NCI-H1694 (cell line): ENCODE measurements at places on chromosomes 16 and 17.

GRCh38 chr17:6052926-6053325, 17.3 kb upstream of the WSCD1 start:
- no peak for DNase-seq

GRCh38 chr17:74176546-74177001, 26.9 kb upstream of the RPL38 start:
- DNase-seq: peak; percentile 95

DNA sequence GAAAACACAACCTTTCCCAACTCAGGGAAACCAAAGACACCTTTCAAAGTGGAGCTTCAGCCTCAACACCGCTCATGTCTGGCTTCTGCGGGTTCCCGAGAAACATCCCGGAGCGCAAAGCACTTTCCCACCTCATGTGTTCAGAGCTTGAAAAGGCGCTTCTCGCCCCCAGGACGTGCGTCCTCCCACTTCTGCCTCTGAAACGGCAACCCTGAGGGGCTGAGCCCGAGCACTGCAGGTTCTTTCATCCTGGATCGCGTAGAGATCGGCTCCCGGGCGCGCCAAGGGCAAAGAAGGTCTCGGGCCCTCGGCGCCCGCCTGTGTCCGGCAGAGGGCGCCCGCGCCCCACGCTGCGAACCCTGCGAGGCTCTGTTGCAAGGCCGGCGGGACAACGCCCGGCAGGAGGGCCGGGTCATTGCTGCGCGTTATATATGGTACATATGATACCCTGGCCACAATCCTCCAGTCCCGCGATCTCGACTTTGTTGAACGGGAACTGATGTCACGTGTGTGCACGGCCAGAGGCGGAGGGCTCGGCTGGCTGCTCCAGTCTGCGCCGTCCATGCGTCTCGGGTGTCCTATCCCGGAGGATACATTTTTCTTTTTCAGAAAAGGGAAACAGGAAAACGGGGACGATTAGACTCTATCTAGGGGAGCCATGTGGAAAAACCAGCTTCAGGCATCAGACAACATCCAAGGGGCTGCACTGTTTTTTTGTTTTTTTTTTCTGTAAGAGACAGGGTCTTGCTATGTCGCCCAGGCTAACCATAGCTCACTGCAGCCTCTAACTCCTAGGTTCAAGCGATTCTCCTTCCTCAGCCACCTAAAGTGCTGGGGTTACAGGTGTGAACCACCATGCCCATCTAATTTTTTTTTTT, 19.1 kb downstream of the COQ7 start:
- peak; percentile 69 for DNase-seq

- no peak for DNase-seq
These were observed 79.2 kb downstream of the SLC39A11 start for GRCh38 chr17:73013301-73013700.

- no peak for DNase-seq
These were observed 885.9 kb downstream of the CDH8 start for GRCh38 chr16:61150351-61150750.

DNA sequence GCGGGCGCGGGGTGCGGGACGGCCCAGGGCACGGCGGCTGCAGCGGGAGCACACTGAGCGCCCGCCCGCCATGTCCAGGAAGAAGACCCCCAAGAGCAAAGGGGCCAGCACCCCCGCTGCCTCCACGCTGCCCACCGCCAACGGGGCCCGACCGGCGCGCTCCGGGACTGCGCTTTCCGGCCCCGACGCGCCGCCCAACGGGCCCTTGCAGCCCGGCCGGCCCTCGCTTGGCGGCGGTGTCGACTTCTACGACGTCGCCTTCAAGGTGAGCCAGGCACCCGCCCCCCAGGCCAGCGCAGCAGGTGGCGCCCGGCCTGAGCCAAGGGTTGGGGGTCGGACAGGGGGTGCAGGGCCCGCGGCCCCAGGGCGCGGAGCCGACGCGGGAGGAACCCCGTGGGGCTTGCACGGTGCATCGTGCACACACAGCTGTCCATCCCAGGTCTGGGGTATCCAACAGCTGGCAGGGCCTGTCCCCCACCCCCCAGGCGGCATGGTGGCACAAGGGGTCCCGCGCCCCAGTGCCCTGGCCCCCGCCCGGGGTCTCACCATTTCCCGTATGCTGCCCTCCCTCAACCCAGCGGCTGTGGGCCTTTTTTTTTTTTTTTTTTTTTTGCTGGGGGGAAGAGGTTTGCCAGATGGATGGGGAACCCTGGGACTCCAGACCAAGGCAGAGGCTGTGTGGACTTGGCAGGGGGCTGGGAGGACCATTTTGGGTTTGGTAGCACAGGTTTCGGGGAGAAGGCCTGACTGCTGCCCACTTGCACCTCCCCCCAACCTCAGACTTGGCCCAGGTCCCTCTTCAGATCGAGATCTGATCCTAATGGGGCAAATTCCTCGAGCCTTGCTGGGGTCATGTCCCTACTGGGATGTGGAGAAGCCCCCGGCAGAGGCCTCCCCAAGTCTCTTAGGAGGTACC, 547 bp downstream of the RAB26 start:
- DNase-seq: no peak

DNA sequence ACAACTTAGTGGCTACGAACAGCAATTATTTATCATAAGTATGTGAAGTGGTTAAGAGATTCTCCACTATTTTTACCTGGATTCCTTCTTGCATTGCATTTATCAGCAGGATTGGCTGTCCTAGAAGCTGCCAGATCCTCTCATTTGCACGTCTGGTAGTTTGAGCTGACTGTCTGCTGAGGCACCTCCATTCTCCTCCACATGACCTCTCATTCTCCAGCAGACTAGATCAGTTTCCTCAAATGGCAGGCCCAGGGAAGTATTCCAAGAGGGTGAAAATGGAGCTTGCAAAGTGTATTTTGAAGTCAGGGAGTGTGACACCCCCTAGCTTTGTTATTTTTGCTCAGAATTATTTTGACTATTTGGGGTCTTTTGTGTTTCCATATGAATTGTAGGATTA, 870.1 kb downstream of the CDH11 start:
- no peak for DNase-seq

GRCh38 chr16:31348579-31348978, 6.4 kb upstream of the ITGAX start:
- no peak for DNase-seq

DNA sequence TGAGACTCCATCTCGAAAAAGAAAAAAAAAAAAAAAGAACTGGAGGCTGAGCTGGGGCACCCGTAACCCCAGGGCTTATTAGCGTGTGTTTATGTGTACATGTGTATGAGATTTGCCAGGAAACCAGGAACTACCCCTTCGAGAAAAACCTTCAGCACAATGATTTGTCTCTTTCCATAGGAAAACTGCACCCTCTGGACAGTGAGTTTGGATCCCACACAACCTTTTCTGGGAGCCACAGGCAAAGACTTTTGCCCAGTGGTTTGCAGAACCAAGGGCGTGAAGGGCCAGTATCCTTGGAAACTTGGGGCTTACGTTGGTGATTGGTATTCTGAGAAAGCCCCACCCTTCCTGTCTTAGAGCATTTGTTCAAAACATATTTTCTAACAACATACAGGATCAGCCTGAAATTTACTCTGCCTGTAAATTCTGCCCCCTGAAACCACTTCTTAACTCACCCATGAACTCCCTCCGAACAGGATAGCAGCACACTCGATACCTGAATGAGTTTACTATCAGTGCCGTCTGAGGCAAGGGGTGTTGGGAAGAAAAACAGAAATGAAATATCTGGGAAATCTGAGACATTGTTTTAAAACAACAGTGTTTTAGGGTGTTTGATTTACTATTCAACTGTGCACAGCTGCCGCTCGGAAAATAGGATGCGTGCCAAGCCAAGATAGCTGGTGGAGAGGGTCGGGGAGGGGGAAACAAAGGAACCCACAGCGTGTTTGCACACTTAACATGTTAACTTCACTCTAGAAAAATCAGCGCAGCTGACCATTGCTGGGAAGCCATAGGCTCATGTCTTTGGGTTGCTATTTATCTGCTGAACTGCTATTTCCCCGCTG, 40.2 kb upstream of the MAF start:
- no peak for DNase-seq

GRCh38 chr17:61657338-61657737, 66.3 kb upstream of the NACA2 start:
- no peak for DNase-seq

- no peak for DNase-seq
These were observed 69.9 kb downstream of the RPTOR start for GRCh38 chr17:80614332-80615047.

DNA sequence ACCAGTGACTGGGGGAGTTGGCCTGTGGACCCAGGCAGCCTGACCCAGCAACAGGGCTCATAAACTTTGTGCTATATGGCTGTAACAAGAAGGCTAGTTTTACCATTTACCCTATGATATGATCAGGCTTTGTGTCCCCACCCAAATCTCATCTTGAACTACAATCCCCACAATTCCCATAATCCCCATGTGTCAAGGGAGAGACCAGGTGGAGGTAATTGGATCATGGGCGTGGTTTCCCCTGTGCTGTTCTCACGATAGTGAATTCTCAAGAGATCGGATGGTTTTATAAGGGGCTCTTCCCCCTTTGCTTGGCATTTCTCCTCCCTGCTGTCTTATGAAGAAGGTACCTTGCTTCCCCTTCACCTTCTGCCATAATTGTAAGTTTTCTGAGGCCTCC, 111.2 kb upstream of the NLRP1 start:
- DNase-seq: no peak

DNA sequence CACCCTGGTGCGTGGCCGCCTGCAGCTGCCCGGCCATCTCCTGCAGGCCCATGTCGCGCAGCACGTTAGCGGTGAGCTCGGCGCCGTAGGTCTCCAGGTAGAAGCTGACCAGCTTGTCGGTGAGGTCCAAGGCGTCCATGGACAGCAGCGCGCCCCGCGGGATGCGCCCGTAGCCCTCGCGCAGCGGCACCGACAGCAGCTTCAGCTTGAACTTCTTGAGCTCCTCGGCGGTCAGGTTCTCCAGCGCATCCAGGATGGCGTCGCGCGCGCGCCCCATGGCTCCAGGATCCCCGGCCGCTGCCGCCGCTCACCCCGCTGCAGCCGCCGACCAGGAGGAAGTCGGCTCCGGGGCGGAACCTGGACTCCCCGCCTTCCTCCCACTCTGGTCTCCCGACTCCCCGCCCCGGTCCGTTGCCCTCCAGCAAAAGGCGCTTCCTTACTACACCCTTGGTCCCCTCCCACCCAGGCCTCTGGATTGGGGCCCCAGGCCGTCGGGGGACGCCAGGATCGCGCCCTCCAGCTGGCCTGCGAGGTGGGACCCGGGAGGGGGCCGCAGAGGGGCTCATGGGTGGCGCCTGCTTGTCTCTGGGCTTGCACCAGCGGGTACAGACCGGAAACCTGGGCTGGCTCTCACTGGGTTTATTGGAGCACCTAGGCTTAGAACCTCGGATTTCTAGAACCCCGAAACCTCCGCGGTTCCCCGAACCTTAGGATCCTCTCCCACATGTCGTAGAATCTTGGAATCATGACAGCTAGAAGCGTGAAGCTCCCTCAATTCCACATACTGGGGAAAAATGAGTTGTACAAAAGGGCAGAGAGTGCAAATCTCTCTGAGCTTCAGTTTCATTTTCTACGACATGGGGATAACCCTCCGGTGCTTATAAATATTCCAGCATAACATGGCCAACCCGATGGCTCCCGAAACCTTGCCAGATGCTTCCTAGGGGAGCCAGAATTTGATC, at the start of gene PYCARD:
Gene PYCARD, minus strand, starts transcription at position 347 of the 962 bp plus-strand sequence. Its CDS starts 70 bp downstream, at position 277.
- DNase-seq: no peak

DNA sequence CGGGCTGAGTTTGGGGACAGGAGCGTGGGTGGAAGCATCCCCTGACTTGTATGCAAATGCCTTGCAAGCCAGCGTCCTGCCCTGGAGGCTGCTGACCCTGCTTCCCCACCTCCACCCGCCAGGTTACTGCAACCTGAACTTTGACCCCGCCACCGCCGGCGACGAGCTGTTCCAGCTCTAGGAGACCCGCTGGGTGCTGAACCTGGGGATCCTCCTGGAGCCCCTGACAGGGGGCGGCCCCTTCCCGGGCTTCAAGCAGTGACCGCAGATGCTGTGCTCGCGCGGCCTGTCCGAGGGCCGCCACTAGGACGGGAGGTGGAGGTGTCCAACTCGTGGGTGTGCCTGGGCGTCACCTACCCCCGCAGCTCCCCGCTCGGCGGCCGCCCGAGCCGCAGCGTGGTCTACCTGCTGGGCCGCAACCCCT, 10.7 kb upstream of the SLC16A5 start:
- DNase-seq: no peak

- DNase-seq: no peak
These were observed 101.1 kb downstream of the SMG6 start for GRCh38 chr17:2202302-2202995.

DNA sequence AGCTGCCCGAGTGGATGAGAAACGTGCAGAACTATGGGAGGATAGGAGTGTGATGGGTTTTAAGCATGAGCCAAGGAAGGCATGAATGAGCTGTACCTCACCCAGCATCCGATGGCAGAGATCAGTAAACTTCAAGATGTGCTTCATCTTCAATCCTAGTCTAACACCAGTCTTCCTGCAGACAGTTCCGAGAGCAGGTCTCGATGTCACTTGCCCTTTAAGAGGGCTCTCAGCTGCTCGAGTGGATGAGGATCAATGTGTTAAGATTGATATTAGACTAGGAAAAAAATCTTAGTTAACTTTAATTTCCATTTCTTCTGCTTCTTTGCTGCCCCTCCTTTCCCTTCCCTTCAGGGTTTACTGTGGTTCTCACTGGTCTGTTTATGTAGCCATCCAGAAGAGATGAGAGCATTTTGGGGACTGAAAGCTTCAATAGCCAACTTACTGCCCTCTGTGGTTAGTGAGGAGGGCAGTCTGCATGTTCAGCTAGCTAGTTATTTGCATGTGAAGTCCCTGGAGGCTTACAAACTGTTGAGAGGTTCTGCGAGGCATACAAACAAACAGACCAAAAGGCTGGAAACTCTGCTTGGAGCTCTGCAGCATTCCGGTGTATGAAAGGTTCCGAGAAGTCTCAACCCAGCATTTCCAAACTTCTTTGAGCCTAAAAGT, 15.3 kb downstream of the KLHL36 start:
- DNase-seq: no peak

DNA sequence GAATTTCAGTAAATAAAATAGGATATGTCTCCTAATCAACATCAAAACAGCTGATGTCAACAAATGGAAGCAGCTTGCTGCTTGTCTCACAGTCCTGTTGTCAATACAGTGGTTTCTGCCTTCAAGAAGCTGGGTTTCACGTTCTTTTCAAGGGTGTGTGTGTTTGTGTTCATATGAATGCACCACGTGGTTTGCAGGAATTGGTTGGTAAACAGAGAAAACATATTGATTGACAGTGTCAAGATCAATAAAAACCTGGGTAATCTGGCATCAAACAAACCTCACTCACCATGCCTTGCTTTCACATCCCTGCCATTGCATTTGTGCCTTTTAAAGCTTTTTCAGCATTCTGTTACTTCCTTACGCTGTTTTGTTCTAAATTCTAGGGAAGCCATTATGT, 585.7 kb upstream of the CA10 start:
- no peak for DNase-seq

- no peak for DNase-seq
These were observed 15.2 kb downstream of the ARHGAP17 start for GRCh38 chr16:24999856-25000461.

- no peak for DNase-seq
These were observed 878 bp downstream of the TRIM72 start for GRCh38 chr16:31214708-31215286.
